ENCODE measurements at places on chromosomes 12 and 14.

- DNase-seq: no peak
Measured at GRCh38 chr14:67436006-67436866, 24.3 kb upstream of the PLEK2 start.

GRCh38 chr12:104585448-104586055 lies 128.8 kb downstream of the CHST11 start:
- DNase-seq: no peak

DNA sequence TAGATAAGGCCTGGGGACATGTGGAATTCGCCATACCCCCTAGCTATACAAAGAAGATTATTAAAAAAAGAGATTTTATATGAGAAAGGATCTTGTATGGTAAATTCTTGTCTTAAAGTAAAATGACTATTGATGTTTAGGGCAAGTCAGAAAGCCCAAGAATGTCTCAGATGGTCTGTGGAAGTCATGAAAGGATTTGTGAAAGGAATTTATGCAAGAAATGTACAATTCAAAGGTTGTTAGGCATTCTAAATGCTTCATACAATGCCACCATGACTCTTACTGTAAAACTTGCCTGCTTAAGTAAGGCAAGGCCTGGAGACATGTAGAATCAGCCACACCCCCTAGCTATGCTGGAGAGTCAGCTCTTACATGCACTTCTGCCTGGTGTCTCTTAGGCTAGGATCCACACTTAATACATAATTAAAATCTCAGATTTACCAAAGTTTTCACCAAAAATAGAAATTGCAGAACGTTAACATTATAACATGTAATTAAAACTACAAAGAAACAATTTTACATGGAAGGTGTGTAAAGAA lies 8.9 kb upstream of the ETNK1 start:
- no peak for DNase-seq

- DNase-seq: peak; percentile 71
Measured at GRCh38 chr12:53217051-53217930, 10.2 kb upstream of the ITGB7 start.

DNA sequence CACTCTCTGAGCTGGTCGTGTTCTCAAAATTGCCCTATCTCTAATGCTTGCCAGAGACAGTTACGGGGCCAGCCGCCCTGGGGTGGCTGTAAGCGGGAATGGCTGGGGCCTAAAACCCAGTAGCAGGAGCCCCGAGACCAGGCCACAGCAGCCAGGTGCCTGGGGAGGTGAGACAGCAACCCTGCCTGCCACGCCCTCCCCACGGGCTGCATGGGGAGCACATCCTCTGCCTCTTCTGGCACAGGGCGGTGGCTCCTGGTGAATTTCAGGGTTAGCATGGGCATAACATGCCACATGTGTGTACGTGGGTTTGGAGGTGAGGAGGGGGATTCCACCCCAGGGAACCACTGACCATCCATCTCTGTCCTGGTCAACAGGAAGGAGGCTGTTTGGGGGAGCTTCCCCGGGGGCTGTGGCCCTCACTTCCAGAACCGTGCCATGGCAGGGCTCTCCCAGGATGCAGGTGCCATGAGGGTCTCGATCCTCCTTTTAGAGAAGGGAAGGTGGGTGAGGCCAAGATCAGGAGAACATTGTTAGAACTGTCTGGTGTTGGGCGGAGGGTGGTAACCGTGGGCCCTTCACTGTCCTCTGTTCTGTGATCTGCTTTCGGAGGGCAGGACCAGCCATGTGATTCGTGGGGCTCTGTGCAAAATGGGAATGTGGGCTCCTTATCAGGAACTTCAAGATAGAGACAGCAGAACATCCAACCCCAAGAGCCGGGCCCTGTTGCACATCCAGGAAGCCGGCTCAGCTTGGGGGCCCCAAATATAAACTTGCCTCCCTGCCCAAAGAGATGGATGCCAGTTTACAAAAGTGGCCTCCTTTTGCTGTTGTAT lies 312.2 kb upstream of the DIO3 start:
- no peak for DNase-seq

GRCh38 chr14:63504648-63505047 lies 38.5 kb downstream of the PPP2R5E start:
- no peak for DNase-seq
